ENCODE measurements at places on chromosomes 7 and 10.

- no peak for DNase-seq
Measured at GRCh38 chr7:140242057-140243031, 65.6 kb upstream of the KDM7A start.

- no peak for DNase-seq
Measured at GRCh38 chr10:113214331-113214730, 264.3 kb downstream of the TCF7L2 start.

- DNase-seq: no peak
Measured at GRCh38 chr10:88076027-88076880, 212.8 kb downstream of the PTEN start.

DNA sequence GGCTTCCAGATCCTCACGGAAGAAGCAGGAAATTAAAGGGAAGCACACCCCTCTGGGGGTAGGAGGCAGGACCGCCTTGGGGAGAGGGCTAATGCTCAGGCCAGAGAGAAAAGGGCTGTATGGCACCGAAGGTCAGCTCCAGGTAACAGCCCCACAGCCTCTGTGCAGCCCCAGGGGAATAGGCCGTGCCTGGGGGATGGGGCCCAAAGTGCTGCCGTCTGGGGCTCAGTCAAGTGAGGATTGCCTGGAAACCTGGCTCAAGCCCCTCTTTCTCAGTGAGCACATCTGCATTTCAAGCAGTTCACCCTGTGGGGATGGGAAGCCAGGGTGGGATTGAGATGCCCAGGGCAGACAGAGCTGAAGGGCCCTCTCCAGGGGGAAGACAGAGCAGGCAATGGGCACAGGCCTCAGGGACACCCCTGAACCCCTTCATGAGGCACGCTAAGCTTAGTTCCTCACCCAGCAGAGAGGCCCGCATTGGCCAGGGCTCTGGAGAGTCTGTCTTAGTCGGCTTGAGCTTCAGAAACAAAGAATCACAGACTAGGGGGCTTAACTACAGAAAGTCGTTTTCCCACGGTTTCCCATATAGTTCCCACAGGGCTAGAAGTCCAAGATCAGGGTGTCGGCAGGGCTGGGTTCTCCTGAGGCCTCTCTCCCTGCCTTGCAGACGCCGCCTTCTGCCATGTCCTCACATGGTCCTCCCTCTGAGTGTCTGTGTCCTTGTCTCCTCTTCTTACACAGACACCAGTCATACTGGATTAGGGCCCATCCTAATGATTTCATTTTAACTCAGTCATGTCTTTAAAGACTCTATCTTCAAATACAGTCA is 118.2 kb downstream of the PTPN20 start:
- DNase-seq: peak; percentile 50

GRCh38 chr10:118723466-118723865 is 31.3 kb downstream of the CACUL1 start:
- no peak for DNase-seq

DNA sequence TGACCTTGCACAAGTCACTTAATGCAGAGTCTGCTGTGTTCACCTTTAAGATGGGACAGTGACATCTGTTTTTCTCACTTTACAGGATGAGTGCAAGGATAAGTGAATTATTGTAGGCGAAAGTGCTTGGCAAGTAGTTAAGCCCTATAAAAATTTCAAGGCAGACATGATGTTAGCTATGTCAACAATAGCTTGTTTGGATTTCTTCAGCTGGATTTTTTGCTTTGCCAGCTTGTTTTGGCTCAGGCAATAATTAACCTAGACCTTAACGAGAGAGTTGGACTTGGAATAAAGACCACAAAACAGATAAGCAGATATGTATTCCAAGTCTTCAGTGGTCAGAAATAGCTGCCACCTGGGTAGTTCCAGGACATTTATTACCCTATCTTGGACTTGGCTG is 255.2 kb downstream of the ARL4A start:
- no peak for DNase-seq

DNA sequence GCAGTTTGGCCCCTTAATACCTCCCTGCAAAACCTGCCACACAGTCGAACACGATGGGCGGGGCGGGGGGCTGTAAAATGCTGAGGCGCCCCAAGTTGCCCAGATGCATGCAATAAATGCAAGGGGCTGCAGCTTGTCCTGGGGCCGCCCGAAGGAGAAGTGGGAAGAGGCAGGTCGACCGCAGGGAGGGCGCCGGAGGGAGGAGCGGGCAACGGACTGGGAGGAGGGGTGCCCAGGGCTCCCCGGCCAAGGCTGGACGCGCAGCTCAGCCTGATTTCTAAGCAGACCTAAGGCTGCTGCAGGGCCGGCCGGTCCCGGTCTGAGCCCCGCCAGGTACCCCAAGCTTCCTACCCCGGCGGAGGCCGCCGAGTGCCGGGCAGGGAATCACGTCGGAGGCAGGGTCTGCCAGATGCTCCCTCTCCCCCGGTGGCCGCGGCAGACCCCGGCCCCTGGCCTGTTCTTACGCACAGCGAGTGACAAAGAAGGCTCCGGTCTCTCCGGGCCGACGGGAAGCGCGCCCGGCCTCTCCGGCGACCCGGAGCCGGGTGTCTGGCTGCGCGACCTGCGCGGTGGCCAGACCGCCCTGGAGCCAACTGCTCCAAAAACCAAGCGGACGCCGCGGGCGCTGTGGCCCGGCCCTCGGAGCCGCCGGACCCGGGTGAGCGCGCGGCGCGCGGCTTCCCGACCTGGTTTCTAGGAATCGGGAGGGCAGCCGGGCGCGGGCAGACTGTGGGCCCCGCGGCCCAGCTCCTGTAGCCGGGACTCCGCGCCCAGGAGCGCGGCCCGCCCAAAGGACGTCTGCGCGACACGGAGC is 744 bp upstream of the EBF3 start:
- DNase-seq: no peak

DNA sequence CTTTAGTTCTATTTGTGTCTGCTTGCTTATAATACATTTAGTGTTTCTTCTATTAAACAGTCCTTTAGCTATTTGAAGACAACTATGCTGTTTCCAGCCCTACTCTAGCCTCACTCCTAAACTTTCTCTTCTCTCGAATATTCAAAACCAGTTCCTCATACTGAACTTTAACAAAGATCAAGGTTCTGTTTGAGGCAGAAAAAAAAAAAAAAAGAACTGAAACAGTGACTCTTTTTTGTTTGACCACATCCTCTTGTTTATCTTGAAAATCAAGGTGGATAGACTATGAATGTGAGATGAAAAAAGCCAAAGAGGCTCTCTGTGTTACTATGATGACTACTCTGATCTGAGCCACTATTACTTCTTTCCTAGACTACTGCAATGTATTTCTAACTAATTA is 154.3 kb downstream of the ZNF365 start:
- no peak for DNase-seq

DNA sequence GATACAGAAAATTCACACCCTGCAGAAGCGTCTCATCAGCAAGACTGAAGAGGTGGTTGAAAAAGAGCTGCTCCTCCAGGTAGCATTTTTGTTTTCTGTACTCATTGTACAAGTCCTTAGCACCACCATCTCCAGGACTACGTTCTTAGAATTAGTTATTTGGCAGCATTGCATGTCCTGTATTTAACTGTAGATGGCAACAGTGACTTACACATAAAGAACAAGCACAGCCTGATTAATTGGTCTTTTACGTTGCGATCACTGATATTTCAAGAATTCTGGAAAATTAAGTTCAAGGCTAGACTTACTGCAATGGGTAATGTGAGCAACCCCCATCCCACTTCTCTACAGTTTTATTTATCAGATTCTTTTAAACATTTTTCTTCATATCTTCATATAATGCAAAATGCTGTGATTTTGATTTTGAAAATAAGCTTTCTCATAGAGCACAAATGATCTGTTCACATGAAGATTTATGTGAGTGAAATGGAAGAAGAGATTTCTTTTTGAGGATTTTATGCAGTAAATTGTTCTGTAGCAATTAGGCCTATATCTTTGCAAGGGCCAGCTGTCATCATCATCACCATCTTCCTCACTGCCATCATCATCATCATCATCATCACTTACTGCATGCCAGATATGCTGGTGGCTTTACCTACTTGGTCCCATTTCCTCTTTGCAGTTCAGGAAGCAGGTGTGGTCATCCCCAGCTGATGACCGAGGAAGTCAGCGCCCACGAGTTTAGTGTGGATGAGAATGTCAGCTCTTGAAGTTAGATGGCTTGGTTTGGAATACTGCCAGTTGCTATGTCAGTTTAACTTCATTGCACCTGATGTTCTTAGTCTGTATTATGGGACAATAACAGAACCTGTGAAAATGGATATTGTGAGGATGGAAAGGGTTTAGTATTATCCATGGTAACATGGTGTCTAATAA is 53.4 kb downstream of the CFAP58 start:
- no peak for DNase-seq

DNA sequence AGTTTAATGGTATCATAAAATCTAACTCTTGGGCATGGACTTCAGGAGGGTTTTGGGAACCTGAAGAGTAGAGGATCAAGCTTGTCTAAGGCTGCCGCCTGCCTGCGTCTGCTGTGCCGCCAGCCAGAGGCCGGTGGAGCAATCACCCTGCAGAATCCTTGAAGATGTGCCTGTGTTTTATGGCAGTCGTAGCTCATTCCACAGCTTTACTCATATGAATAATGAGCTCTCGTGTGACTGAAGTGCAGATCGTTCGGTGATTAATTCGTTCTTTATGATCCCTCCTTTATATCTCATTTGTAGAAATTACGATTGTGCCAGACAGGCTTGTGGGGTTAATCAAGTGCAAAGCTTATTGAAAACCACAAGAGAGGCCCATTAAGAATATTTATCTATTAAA is 100.8 kb downstream of the ACTR3B start:
- no peak for DNase-seq

DNA sequence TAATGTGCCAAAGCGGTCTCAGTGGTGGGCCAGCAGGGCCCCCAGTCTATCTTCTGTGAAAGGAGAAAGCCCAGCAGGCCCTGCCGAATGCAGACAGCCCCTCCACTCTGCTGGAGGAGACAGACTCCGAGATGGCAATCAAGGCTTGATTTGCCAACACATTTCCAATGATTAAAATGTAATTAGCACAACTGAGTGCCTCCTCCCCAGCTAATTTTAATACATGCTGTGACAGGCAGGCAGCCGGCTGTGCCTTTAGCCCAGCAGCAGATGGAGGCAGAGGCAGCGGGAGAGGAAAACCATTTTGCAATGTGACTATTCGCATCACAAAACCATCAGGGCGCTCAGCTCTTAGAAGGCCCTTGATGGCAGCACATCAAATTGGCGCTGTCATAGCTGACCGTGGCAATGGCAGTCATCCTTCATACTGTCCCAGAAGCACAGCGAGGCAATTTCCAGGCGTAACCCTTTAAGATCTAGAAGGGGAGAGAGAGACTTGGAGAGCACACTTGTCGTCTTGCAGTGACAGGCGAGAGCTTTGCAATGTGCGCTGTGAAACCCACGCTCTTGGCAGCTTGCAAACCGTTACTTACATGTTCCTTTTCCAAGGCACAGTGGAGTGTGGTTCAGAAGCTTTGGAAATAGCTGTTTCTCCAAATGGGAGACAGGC is 714.8 kb upstream of the GALNT17 start:
- no peak for DNase-seq

DNA sequence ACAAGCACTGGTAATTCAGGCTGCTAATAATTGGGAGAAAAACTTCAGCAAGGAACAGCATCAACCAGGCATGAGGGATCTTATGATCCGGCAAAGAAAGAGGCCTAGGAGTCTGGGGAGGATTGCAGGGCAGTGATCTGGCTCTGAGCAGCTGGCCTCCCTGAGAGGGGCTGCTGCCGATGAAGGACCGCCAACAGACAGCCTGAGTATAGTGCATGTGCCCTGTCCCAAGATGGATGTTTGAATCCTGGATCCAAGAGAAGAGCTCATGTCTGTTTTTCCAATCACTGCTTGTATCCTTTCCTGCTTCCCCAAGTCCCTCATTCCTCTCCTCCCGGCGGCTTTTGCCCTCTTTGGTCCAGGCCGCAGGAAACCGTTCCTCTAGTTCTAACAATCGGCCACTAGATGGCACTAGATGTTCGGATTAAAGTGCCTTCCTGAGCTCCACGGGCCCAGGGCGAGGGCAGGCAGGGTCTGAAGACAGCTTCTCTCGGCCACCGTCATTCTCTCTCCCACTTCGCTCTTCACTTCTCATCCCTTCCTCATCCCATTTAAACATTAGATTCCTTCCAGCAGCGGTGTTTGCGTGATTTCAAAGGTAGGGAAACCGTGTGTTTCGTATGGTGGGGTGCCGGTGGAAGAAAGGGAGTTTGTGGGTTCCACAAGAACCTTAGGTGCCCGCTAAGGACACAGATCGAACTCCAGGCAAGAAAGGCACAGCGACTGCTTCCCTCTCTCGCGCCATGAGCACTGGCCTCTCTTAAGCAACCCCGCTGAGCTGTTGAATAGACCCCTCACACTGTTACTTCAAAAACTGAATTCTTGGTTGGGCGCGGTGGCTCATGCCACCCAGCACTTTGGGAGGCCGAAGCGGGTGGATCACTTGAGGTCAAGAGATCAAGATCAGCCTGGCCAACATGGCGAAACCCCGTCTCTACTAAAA is 82.4 kb downstream of the ADCYAP1R1 start:
- peak; percentile 74 for DNase-seq

DNA sequence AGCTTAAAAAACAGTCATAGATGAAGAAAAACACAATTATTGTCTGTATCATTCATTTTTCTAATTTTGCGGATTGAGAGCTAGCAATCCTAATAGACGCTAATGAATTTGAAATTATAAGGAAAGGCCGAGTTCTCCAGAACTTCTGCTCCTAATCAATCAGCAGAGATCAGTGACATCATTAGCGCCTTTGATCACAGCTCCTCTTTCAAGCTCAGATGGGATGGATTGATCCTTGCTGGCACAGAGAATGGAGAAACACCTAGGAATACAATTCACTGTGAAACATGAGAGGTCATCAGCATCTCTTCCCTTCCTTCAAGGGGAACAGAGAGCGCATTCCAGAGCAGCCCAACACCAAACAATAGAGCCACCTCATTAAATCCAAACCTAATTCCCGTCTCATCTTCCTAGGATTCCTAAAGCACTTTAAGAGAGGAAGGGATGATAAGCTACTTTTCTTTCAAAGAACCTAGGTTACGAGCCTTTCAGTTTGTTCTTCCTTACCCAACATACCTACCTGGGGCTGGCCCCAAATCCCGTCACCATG is 24.4 kb downstream of the GLI3 start:
- no peak for DNase-seq

DNA sequence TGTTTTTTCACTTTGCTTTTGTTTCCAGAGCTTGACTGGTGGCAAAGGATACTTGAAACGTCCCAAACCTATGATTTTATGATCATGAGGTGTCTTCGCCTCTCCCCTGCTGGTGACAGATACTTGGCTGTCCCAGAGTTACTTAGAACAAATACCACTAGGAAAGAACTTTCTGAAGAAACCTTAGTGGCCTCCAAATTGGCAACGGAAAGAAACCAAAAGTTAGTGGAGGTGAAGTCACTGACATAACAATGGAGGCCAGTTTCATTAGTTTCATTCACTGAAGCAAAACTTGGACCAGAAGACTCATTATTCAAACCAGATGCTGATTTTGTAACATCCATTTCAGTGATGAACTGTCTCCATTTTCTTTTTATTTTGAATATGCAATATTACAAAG is 68.6 kb downstream of the JAZF1 start:
- no peak for DNase-seq

GRCh38 chr10:2094171-2094570 is 356.8 kb upstream of the ADARB2 start:
- no peak for DNase-seq

- DNase-seq: no peak
Measured at GRCh38 chr7:95840953-95841950, 68.9 kb downstream of the DYNC1I1 start.

Data from activated effector memory CD4-positive, alpha-beta T cell treated with anti-CD3 and anti-CD28 coated beads, Interleukin-2, amount 50 U/mL, for 16 hours (primary cell).